ENCODE measurements at places on chromosomes 1 and 21.

DNA sequence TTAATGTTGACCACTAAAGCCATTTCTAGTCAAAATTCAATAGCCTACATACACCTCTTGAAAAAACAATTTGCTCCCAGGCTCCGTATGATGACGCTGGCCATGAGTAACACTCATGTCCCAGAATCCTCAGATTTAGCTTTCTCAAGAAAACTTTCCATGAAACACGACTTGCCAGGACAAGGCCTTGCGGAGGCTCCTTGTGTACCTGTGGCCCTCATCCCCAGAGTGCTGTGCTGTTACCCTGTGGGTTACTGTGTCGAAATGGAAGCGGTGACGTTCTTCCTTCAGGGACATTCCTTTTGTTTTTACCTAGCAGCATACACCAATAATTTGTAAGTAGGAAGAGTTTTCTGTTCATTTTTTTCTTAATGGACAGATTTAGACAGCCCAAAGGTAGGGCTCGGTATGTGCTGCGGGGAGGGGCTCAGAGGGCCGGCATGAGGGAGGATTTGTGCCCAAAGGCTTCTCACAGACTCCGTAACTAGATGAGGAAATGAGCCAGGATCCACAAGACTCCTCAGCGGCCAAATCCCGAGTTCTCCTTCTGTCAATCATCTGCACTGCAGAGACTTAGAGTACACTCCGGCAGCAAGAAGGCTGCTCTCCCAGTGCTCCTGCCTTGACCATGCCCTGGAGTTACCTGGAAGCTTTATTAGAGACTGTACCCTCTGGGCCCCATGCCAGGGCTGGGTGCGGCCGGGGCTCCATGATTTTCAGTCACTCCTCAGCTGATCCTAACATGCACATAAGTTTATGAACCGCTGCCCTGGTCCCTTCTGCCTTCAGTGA is 17.8 kb downstream of the GNG12 start:
- no peak for DNase-seq

GRCh38 chr1:23953020-23953419 is 6.6 kb upstream of the PNRC2 start:
- DNase-seq = no peak

- DNase-seq = no peak
Measured at GRCh38 chr1:202104073-202104472, 18.6 kb upstream of the GPR37L1 start.

GRCh38 chr1:228989992-228990827 is 254.9 kb downstream of the RHOU start:
- no peak for DNase-seq

DNA sequence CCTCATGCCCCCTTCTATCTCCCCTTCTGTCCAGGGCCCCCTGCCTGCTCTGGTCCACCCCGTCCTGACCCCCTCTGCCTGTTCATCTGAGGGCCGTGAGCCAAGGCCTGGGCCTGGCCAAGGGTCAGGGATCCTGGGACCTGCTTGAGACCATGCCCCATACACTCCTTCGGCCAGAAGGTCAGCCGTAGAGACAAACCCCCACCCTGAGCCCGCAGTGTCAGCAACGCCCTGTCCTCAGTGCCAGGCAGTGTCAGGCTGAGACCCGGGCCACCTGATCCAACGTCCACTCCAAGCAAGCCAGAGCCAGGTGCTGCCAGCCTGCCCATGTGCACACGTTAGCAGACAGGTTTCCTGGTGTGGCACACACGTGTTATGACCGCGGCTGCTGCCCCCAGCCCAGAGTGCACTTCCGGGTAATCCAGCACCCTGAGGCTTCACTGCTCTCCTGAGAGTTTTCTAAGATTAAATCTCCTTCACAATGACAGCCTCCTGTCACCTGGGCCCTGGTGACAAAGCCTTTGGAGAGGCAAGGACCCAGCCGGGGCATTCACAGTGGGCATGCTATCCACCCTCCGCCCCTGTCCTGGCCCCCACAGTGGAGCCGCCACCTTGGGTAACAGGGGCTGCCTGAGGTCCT is 10.1 kb upstream of the SAMD11 start:
- DNase-seq = no peak

- no peak for DNase-seq
Measured at GRCh38 chr1:217660353-217661062, 29.4 kb downstream of the SPATA17 start.

- DNase-seq = no peak
Measured at GRCh38 chr1:160911925-160912324, 26.9 kb upstream of the ITLN1 start.
